ENCODE measurements at places on chromosomes 3 and 15. TPM values are rescaled to one million over a fixed set of nuclear protein-coding genes. Genes with fewer than 3 reads are reported as not detected.

The CD200R1 gene
- 4.7 TPM for total RNA-seq

The CNTN3 gene
- not detected for total RNA-seq

The TIMP4 gene
- total RNA-seq: not detected

The CHRM5 gene
- total RNA-seq: not detected

DNA sequence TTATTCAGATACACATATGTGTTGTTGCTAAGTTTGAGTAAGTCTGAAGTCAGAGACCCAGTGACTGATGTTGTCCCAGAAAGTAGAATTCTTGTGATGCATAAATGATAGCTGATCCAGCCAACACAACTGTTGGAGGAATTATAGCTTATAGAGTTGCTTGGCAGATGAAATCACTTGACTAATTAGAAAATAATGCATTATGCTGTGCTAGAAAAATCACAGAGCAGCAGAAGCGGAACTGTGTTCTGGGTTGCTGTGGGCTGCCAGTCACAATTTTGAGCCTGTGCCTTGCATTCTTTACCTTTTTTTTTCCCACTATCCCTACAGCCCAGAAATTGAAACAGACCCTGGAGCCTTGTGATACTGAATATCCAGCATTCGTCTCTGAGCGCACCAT lies 90.0 kb upstream of the LRTM1 start:
- DNase-seq: no peak

- no peak for DNase-seq
Measured at GRCh38 chr15:57316451-57316850, 59.9 kb upstream of the CGNL1 start.

GRCh38 chr3:15541371-15541770 lies 19.9 kb upstream of the COLQ start:
- no peak for DNase-seq

GRCh38 chr3:57691411-57692132 lies 1.3 kb downstream of the DENND6A start:
- DNase-seq: peak; percentile 27

GRCh38 chr15:90143166-90143655 lies 40.9 kb upstream of the IDH2 start:
- peak; percentile 57 for DNase-seq

Data from CD4-positive, alpha-beta T cell (primary cell).